ENCODE measurements at places on chromosomes 2 and 18.

- no peak for DNase-seq
Measured at GRCh38 chr2:127085317-127085681, 21.7 kb downstream of the BIN1 start.

DNA sequence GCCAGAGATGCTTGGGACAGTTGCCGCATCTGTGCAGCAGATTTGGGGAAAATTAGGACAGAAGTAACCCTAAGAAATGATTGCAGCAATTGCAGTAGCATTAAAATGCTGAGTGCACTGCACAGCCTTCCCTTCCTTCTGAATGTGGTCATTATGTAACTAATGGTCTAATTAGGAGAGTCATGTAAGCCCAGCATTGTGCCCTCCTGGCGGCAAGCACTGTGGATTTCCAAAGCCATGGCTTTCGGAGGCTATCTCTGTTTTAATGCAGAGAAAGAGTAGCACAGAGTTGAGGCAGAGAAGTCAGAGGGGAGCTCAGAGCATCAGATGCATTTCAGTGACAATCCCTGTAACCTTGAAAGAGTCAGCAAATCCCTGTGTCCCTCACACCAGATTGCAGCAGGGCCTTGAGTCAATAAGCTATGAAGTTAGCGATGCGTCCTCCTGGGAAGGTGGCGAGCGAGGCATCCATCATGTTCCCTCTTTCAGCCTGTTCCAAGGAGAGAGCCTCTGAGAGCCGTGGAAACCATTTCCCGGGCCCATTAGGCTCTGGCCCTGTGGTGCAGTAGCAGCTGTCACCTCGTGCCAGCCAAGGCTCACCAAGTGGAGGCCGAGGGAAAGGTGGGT, 307.2 kb downstream of the FBXO15 start:
- DNase-seq, result no peak

DNA sequence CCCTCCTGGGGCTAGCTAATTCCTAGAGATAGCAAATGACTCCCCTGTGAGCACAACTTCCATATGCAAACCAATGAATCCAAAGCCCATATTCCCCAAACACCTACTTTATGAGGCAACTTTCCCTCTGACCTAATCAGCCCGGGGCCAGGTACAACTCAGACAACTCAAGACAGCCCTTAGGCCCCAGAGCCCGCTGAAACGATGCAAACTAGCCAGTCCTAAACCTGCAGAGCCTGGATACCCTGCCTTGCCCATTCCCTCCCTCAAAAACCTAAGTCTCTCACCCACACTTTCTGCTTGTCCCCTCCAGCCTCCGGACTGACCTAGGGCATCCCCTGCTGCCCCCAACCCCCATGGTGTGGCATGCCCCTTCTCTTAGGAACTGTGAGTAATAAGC, 142.8 kb downstream of the ACTR3 start:
- DNase-seq, result no peak

DNA sequence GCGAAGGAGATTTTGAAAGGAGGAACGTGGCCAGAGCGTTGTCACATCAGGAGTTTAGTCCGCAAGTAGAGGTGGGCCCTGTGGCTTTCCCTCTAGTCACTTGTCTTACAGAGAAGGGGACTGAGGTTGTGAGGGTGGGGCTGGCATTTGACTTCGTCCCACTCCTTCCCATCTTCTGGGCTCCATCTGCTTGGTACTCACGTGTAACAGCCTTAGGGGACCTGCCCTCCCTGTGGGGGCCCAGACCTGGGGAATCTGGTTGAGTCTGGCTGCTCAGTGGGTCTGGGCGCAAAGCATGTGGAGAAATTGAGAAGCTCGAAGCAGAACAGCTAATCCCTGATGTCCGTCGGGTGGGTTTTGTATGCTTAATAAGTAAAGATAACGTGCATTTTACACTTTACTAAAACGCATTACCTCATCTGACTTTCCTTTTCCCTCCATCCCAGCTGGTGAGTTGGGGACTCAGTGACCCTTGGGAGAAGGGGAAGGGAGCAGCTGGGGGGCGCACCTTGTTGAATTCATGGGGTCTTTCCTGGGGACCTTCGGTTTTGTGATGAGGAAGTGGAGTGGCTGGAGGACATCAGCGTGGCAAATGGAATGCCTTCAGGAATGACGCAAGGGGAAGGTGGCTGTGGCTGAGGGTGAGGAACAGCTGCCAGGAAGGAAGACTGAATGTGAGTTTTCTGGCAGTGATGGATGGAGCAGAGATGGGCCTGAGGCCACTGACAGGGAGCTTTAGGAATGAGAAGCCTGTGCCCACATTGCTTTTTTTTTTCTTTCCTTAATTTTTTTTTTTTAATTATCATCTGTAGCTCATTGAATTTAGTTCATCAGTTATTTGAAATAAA, 44.8 kb downstream of the ASAP2 start:
- DNase-seq, result peak; percentile 65

DNA sequence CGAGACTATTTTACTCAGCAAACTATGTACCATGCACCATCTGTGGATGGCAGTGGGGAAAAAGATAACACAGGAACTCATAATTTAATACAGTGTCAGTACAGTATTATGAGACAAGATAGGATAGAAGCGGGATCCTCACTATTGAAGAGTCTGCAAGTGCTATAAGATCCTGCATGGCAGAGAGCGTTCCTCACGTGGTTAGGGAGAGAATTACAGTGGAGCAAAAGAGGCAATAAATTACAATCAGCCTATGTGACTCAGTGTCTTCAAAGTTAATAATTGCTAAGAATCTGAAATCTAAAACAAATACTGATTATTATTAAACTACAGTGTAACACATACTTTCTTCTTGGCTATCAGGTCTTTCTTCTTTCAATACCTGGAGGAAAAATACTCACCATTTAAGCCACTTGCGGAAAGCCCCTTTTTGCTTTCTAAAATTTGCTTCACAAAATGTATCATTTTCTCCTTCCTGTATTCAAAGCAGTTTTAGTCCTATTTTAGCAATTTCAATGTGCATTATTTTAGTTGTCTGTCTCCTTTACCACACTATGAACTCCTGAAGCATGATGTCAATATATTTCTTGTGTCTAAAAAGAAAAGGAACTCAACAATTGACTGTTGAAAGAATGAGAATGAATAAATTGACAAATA, 342.9 kb downstream of the SPAG16 start:
- DNase-seq, result no peak

GRCh38 chr2:70984576-70985282, 6.3 kb downstream of the ANKRD53 start:
- DNase-seq, result no peak

DNA sequence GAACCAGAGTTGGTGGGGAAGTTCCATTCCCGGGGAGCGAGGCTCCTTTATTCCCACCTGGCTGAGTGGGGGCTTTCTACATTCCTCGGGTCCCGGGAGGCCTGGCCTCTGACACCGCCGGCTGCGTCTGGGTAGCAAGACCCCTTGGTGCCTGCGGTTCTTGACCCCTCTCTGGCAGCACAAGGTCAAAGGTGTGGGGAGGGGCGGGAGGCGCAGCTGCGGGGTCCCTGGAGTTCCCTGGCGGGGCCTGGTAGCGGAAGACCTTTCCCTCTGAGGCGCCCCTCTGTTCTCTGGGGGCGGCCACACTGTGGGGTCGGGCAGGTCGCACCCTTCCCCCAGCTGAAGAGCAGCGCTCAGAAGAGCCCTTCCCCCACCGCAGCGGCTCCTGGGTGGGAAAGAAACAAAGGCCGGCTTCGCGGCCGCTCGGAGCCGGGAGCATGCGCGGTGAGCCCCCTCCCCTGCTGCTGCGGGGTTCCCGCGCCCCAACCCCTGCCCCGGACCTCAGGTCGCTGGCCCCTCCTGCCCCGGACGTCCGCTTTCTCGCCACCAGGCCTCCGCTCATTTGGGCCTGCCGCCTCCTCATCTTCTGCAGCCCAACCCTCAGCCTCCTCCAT, 146.3 kb downstream of the ANKRD44 start:
- no peak for DNase-seq

- no peak for DNase-seq
Measured at GRCh38 chr2:127164761-127165538, 55.1 kb downstream of the CYP27C1 start.

DNA sequence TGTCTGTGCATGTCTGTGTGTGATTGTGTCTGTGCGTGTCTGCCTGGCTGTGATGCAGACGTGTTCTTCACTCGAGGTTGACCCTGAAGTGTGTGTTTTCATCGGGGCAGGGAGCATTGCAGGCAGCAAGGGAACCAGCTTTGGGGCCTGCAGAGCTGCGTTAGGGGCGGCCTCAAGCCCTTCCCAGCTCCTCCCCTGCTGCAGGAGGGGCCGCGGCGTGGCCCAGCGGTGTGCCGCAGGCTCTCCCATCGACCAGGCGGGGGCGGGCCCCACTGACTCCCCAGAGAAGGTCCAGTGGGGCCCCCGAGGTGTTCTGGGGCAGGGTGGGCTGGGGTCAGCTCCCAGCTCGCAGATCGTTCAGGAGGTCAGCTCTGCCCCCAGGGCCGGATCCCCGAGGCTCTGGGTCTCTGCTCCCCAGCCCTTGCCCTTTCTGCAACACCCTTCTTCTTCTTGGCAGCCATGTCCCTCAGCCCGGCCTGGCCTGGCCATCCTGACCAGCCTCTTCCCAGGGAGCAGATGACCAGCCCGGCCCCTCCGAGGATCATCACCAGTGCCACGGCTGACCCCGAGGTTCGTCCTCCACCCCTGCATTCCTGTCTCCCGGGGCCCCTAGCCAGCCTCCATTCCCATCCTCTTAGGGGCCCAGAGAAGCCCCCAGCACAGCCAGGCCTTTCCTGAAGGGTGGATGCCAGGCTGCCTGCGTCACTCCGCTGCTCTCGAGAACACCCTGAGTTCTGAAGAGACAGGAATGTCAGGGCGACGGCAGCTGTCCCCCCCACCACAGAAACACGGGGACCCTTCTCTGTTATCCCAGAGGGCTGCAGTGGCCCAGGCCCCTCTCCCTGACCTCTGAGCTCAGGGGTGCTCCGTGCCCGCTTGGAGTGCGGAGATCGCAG, 11.1 kb upstream of the KLHL30 start:
- DNase-seq, result peak; percentile 18

DNA sequence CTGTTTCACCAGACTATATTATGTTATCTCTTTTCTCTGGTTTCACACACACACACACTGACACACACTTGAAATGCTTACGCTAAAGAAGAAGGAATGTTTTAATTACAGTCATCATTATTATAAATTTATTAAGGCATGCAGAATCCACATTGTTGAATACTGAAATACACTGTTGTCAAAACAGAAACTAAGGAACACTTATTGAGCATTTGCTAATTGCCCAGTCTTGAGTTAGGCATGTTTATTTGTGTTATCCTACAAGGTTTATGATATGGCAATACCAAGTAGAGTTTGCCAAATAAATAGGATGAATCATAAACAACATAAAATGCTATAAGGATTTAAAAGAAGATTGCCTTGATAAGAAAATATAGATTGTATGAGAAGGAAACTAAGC, 917.0 kb upstream of the PIK3C3 start:
- DNase-seq, result no peak

- no peak for DNase-seq
Measured at GRCh38 chr2:240300261-240300821, 135.1 kb upstream of the GPC1 start.

DNA sequence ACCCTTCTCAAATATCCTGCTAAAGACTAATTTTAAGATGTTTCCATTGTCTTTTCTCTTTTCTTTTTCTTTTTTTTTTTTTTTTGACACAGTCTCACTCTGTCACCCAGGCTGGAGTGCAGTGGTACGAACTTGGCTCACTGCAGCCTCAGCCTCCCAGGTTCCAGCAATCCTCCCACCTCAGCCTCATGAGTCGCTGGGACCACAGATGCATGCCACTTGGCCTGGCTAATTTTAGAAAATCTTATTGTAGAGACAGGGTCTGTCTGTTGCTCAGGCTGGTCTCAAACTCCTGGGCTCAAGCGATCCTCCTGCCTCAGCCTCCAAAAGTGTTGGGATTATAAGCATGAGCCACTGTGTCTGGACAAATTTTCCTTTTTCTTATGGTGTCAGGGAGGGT, 167.5 kb downstream of the MCFD2 start:
- DNase-seq, result no peak

DNA sequence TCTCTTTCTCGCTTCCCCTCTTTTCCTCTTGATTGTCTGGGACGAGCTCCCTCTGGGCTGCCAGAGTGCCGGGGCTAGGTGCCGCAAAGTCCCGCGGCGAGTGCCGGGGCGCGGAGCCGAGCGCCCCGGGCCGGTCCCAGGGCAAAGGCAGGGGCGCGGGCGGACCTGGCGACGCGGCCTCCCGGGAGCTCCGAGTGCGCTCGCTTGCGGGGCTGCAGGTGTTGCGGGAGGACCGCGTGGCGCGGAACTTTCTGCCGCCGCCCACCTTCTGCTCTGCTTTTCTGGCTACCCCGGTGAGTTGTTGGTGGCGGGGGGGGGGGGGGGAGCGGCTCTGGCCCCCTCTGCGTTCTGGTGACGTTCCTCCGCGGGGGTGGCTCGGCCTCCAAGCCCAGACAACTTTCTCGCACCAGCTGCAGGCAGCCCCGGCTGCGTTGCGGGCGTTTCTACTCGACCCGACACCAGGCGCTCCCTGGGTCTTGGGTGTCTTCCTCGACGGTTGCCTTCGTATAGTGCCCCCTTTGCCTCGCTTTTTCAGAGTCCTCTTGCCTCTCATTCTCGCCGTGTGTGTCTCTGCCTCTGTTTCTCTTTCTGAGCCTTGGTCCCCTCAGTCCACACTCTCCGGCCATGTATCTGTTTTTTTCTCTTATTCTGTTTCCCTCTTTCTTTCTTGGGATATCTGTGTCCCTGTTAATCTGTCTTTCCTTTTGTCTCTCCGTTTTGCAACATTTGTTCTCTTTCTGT, 759 bp downstream of the GALNT13 start:
- no peak for DNase-seq

GRCh38 chr2:28425464-28425835, 32.8 kb downstream of the FOSL2 start:
- DNase-seq, result no peak

DNA sequence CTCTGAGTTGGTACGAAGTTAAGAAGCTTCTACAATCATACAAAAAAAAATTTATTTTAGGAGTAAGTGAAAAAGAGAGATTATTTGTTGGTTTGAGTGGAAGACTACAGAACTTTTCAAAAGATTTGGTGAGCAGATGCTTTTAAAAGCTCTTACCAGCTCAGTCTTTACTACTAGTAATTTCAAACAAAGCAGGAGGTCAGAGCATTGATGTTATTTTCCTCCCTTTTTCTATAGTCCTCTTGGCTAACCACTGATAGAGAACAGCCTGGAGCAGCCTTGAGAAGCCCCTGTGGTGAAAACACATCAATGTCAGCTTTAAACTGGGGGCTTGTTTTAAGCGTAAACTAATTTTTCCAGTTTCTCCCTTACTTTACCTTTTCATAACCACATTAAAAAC, 559.3 kb upstream of the CDH2 start:
- DNase-seq, result no peak
